ENCODE measurements at places on chromosomes 4 and X. TPM values are rescaled to one million over a fixed set of nuclear protein-coding genes. Genes with fewer than 3 reads are reported as not detected.

Gene FABP2
- polyA plus RNA-seq: 146 TPM

Gene LRCH2
- 3.9 TPM for polyA plus RNA-seq

Gene NUDT11
- polyA plus RNA-seq: 5.3 TPM

Gene PPEF2
- 0.06 TPM for polyA plus RNA-seq

Gene ARL13A
- polyA plus RNA-seq: 0.21 TPM

Gene CLIC2
- polyA plus RNA-seq: 6.0 TPM

DNA sequence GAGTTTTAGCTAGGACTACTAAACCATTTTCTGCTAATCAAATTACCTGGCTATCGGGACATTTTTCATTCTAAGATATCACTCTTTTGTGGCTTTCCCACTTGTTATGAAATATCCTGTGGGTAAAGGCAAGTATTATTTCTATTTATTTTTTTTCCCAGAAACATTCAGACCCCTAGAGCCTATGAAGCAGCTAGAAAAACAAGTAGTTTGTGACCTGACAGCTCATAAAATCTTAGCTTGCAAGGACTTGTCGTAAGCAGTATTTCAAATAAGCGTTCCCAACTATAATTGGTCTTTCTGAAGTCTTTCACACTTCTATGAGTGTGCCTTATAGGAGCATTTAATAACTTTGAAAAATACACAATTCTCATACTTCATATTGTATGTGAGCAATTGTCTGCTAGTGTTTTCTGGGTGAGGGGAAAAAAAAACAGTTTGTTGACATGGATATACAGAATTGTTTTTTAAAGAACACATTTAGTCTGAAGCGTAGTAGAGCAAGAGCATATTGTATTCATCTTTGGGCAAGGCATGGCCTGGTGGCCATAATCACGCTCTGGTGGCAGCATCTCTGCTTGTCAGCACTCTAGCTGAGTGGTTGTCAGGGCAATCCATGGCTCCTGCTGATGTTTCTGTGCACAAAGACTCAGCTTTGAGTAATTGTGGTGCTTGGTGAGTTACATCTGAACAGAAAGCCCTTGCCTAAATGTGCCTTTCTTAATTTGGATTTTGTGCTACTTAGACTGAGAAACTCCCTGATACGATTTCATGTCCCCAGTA is 2.6 kb downstream of the MCUB start:
- no peak for DNase-seq

DNA sequence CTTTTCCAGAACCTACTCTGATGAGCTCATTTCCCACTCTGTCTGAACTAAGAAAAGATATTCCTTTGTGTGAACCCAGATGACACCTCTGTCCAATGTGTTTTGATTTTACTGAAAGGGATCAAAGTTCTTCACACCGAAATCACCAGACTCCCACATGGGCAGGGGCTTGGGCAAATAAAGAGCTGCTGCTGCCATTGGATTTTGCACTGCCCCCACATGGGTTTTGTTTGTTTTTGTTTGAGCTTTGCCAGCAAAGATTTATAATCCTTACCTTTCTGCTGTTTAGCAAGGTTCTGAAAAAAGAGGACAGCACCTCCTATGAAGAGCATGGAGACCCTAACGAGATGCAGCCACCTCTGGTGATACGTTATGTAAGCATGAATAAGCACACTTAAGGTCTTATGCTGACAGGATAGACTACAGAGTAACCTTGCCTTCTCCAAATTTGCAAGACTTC is 44.3 kb downstream of the HSD17B13 start:
- peak; percentile 9 for DNase-seq

DNA sequence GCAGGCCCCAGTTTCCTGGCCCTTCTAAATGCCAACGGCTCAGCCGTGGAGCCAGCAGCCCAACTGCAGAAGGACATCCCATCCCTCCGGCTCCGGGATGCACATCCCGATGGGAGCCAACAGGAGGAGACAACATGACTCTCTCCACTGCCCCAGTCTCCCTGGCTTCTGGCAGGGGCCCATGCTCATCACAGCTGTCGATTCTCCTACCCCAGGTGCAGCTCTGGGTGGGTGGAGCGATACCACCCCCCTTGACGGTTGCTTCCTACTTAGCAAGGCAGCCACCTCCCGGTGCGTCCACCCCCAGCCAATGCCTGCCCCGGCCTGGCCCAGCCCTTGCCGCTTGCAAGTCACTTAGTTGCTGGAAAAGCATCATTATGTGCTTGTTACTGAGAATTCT is 19.5 kb downstream of the ZNF275 start:
- DNase-seq: no peak

DNA sequence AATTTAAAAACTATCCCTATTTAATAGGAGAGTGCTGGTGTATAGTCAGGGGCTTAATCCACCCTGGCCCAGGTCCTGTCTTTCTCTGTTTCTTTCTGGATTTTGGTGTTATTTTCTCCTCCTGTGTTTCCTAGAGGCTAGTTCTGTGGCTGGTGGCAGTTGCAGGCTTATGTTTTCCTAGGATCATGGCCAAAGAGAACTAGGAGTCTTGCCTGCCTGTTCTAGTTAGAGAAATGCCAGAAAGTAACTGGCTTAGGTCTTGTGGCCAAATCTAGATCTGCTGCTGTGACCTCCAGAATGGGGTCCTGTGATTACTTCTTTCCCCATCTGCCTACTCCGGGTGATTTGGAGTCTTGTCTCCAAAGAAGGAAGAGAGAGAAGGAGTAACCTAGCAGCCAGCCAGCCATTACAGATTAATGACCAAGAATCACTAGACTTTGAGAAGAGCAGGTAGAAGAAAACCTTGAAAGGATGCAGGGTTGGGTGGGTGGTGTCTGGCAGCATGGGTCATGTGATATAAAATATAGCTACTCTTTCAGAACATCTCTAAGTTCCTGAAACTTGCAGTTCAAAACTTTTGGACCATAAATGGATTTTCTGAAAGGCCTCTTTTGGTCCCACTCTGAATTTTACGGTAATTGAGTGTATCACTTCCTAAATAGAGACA is 117.9 kb downstream of the STIM2 start:
- no peak for DNase-seq

- DNase-seq: no peak
Measured at GRCh38 chr4:12118651-12119213, 690.0 kb upstream of the HS3ST1 start.

DNA sequence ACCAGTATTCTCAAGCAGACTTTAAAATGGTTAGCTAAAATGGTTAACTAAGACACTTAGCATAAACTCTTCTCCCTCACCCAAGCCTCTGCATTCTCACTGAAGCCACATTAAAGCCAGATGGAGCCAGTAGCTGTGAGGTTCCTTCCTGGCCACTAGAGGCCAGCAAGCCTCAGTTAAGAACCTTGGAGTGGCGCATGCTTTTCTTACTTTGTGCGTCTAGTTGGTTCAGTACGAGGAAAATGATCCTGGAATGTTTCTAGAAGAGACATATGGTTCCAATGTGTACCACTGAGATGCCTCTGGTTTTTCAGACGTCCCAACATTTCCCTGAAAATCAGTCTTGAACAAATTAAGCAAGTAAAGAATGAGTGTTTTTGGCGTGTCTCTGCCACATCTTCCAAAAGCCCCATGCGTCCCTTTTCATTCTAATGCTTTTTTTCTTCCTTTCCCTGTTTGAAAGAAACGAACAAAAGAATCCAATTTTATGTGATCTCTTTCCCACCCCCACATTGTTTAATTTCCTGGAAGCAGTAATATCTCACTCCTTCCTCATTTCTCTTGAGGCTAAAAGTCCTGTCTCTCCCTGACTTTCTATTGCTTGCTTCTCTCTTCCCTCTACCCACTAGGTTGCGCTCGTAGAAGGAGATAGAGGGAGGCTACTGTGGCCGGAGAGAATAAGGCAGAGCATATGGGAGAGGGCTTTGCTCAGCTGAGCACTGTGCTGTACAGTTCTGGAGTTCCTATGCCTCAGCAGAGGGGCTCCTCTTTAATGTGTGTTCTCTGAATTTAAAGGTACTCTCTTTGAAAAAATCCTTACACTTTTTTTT is 82.9 kb upstream of the TAB3 start:
- DNase-seq: peak; percentile 43

GRCh38 chr4:77505275-77505957 is 100.2 kb upstream of the CXCL13 start:
- no peak for DNase-seq

DNA sequence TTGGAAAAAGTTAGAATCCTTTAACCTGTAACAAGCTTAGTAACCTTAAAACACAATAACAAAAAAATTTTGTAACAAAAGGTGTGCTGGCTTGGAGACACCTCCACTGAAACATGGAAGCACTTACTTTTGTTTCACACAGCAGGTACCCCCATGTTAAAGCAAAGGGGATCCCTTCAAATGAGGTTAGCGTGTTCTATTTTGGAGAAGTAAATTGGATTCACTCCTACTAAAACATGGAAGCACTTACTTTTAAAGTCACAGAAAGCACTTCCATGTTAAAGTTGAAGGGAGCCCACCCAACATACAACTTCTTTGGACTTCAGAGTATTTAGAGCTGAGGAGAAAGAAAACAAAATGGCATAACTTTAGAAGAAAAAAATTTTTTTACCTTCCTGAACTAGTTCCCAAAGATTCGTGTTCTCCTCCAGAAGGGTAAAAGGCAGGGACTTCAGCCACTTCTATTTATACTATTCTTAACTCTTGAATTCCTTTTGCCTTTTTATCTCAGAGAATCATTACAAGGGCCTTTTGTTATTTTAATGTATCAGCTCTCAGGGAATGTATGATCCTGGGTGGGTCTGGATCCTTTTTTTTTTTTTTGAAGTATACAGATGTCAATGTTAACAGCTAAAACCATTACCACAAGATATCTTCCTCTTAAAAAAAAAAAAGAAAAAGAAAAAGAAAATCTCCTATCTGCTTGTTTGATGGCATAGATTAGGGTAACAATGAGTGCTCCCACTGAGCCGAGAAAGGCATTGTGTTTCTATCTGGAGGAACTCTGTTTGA is 11.5 kb downstream of the LARP7 start:
- no peak for DNase-seq

GRCh38 chrX:94722578-94722977 is 1048.6 kb downstream of the FAM133A start:
- DNase-seq: no peak

DNA sequence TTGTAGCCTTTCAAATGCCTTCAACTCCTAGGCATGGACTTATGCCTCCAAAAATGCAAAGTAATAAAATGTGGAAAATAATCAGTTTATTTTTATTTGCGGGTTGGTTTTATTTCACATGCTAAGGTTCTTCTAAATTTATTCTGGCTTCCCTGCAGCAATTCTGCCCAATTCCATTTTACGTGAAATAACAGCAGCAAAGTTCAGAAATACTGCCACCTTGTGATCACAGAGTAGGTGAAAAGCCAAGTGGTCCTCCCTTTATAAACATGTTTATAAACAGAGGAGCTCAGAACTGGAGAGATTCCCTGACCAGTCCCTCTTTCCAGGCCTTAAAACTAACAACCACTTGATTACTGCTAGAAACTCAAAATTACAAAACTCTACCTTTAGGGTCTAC is 14.7 kb upstream of the DCHS2 start:
- DNase-seq: peak; percentile 18

GRCh38 chrX:97330151-97330550 is 446.4 kb downstream of the RPA4 start:
- DNase-seq: no peak

DNA sequence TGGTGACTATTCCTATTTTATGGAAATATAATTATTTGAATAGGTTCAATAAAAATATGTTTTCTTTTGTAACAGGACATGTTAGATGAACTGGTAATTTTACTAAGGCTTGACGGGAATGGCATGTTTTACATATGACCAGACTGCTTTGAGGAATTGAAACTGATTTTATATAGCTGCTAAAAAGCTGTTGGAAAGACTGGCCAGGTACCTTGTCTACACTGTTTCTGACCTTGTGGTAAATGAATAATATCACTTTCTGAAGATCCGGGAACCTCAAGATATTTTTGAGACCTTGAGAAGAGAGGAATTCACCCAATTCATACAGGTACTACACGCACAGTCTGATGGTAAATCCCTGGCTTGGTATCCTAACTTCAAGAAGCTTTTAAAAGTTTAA is 42.1 kb upstream of the USP46 start:
- no peak for DNase-seq

GRCh38 chr4:41409594-41409895 is 128.4 kb upstream of the LIMCH1 start:
- no peak for DNase-seq

DNA sequence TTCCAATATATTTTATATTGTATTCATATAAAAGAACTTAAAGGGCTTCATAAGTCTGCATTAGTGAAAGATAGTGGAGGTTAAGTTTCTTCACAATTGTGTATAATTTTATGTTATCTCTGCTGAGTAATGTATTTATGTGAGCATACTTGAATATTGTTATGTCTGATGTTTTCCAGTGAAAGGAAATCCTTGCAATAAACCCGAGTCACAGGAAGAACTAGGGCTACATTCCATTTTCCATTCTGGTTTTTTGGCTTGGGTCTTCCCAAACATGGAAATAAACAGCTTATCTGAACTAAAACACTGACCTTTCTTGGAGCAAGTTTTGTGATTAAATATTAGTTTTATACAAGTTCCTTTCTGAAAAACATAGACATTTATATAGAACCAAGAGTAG is 231.3 kb upstream of the GPRIN3 start:
- no peak for DNase-seq

DNA sequence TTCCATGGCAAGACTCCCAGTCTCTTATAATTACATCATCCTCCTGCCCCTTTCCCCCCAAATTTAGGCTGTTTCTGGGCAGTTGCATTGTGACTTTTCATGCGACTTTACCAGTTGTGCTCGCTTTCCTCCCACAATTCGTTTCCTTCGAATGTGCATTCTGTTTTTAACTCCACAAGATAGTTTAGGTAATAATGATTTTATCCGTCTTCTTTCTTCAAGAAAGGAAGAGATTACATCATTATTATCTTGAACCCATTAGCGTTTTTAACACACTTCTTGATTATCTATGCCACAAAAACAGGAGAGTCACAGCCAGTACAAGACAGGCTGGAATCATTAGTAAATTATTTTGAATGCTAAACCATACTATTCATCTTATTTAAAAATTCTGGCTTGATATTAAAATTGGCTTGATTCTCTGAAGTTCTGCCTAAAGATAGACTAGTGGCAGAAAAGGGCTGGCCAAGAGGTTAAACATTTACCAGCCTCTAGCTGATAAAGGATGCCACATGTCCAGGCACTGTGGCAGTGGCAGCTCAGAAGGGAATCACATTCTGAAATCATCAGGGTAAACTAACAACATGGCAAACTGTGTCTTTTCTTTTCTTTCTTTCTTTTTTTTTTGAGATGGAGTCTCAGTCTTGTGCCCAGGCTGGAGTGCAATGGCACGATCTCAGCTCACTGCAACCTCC is 19.7 kb upstream of the PLA2G12A start:
- no peak for DNase-seq

DNA sequence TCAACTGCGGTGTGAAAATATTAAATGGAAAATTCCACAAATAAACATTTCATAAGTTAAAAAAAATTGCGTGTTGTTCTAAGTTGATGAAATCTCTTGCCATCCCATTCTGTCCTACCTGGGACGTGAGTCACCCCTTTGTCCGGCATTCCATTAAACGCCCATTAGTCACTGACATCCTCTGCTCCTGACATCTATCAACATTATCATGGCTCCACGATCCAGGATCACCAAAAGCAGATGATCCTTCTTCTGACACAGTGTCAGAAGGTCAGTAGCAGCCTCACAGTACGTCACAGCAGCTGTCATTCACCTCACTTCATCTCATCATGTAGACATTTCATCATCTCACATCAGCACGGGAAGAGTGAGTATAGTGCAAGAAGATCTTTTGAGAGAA is 125.7 kb downstream of the ZNF827 start:
- DNase-seq: no peak

- DNase-seq: no peak
Measured at GRCh38 chr4:21011106-21011505, 310.8 kb downstream of the PACRGL start.

Measured in large intestine (tissue), 12 donors.